Activated gamma-delta T cell treated with Interleukin-2 at 50 U/mL for 16 hours (primary cell): ENCODE measurements at places on chromosomes 3 and 15.

GRCh38 chr3:122563717-122564025, 429 bp downstream of the PARP9 start:
- no peak for DNase-seq

DNA sequence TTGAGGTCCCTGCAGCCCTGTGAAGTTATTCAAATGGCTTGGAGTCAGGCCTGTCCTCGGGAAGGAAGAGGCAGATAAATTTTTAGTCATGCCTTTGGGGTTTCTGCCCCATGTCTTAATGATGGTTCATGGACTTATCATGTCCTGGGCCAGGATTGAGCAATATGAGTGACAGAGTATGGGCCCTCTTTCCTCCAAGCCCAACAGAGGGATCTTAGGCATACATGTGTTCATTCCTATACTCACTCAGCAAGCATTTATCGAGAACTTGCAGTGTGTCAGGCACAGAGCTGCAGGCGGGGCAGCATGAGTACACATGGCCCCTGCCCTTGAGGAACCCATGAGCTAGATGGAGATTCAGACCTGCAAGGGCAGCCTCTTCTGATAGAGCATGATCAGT, 6.2 kb downstream of the ESYT3 start:
- DNase-seq = no peak

- DNase-seq = no peak
These were observed 700.1 kb downstream of the NLGN1 start for GRCh38 chr3:174097686-174098085.

- no peak for DNase-seq
These were observed 36.7 kb downstream of the ZBTB38 start for GRCh38 chr3:141405025-141405424.

DNA sequence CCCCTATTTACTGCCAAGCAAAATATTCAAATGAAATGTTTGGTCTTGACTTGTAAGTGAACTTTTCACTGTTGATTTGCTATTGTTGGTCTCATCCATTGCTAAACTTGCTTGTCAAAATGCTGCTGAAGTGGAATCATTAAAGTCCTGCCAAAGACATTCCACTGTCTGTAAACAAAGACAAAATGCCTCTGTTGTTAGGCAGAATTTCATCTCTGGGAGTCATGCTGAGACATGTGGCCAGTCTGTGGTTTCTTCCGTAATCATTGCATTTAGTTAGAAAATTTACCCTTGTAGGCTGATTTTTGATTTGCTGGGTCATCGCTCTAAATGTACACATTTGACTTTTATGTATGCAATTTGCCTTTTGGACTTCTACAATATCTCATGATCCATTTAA, 577.7 kb downstream of the MECOM start:
- no peak for DNase-seq

DNA sequence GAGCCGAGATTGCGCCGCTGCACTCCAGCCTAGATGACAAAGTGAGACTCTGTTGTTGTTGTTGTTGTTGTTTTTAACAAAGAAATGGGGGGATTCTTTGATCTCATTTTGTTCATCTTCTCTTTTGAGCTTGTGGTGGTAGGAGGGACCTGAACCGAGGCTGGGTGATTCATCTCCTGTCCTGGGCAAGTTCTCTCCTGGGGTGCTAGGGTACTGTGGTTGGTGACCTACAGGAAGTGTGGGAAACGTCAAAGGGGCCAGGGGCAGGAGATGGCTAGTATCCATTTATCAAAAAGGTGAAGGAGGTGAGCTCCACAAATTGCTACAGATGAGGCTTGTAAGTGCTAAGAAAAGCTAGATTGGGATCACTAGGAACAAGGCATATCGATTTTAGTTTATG, 14.3 kb downstream of the PPCDC start:
- no peak for DNase-seq

GRCh38 chr3:135159681-135160247, 364.7 kb downstream of the EPHB1 start:
- DNase-seq = no peak

DNA sequence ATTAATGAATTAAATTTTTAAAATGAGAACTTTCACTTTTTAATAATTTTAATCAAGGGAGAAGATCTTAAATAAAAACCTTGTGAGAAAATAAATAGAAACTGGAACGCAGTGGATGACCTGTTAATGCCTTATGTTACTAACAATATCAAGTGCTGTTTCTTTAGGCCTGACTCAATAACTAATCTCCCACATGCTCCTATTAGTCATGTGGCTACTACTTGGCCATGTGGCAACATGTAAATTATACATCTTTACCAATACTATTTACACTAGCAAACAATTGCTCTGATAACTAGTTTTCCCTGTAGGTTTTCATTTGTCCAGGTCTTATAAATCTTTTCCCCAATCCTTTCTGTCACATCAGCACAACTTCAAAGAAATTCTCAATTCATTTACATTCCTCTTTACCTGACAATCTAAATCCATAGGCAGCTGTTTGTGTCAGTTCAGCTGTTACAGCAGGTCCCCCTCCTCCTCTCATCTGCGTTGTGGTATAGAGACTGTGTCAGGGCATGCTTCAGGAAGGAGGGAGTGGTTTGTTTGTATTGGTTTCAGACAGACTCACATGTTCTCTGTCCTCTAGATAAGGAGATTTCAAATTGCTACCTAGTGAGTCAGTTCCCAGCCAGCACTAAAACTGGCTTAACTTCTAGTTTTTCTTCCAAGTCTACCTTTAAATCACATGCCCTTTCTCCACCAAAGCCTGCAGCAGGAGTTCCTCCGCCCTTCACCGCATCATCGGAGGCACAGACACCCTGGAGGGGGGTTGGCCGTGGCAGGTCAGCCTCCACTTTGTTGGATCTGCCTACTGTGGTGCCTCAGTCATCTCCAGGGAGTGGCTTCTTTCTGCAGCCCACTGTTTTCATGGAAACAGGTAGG, 11.3 kb upstream of the C3orf52 start:
- DNase-seq = peak; percentile 11

GRCh38 chr3:132973441-132973840, 64.8 kb upstream of the TMEM108 start:
- no peak for DNase-seq

DNA sequence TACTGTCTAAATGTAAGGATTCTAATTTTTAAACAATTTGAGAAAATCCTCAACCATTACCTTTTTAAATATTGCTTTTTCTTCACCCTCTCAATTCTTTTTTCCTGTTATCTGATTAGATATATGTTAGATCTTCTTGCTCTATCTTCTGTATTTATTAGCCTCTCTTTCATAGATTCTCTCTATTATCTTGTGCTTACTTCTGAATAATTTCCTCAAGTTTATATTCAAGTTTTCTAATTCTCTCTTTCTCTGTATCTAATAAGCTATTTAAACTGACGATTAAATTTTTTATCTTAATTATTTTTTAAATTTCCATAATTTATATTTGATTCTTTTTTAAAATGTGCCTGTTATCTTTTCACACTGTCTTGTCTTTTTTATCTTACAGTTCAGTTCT, 10.6 kb upstream of the MECOM start:
- DNase-seq = no peak

- no peak for DNase-seq
These were observed 207.9 kb downstream of the LPP start for GRCh38 chr3:188361888-188362287.

DNA sequence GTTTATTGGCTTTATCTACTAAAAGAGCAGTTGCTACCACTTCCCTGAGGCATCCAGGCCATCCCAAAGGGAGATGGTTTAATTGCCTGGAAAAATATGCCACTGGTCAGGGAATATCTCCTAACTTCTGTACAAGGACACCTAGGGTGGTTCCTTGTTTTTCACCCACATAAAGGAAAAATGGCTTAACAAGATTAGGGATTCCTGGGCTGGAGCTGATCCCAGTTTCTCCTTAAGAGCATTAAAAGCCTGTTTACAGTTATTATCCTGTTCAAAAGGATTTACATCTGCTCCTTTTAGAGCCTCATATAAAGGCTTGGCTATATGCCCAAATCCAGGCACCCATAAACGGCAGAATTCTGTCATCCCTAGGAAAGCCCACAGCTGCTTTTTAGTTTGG, 70.2 kb upstream of the WNT7A start:
- DNase-seq = no peak

GRCh38 chr3:6585360-6585759, 275.6 kb upstream of the GRM7 start:
- DNase-seq = no peak

GRCh38 chr3:42216302-42216701, 49.7 kb downstream of the CCK start:
- no peak for DNase-seq

DNA sequence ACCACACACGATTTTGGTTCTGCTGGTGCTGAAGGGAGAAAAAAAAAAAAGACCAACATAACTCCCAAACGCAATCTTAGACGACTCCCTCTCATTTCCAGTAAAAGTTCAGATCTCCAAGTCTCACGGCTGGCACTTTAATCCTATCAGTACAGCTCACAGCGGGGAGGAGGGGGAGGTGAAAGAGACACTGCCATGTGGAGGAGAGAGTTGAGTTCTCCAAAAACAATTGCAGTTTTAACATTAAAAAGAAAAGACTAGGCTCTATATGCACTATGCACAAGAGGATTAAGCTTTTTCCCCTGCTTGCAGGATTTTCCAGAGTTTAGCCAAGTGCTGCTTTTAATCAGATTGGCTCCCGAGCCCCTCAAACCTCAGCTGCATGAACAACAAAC, 16.8 kb downstream of the BMF start:
- DNase-seq = no peak

- DNase-seq = no peak
These were observed 60.0 kb upstream of the ST8SIA2 start for GRCh38 chr15:92333709-92334108.

GRCh38 chr3:108677811-108678210, 79.4 kb downstream of the RETNLB start:
- DNase-seq = no peak

GRCh38 chr3:30162579-30162978, 443.8 kb upstream of the TGFBR2 start:
- no peak for DNase-seq

DNA sequence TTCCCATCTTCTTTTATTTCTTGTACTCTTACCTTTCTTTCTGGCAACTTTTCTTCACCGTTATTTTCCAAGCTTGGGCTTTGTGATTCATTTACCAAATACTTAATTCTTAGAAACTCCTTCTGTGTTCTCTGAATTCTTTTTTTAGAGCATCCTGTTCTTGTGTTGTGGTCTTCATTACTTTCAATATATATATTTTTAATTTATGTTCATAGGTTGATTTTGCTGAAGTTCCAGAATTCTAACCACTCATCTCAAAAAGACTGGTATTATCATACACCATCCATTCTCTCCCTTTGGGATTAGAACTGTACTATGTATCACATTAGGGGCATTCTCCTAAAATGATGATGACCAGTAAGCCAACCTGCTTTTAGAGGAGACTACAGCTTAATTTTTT, 362.3 kb upstream of the CBLB start:
- no peak for DNase-seq

- DNase-seq = no peak
These were observed 22.6 kb upstream of the MTMR10 start for GRCh38 chr15:31013863-31014607.

- no peak for DNase-seq
These were observed 311.6 kb upstream of the CNTN4 start for GRCh38 chr3:1787094-1787493.

DNA sequence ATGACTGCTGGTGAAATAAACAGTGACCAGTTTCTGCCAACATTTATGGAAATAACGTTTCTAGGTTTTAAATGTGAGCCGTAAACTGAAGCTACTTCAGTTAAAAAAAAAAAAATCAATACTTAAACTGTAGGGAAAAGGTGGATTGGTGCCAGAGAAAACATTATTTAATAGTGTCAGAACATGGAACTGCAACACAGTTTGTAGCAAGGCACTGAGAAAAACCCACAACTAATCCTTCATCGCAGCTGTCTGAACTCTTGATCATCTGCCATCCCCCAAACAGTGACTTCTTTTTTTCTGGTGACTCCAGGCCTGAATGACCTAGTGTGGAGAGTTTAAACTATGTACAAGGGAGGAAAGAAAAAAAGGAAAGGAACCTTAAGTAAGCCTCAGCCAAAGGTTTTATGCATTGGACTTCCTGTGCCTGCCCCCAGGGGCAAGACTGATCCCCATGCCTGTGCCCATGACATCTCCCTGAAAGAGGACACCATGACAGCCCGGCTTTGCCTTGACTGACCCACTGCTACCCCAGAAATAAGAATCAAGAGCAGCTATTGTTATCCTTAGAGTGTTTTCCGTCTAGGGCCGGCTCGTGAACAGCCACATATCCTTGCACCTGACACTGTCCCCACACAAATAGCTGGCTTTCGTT, 33.1 kb downstream of the CRTAP start:
- DNase-seq = no peak

DNA sequence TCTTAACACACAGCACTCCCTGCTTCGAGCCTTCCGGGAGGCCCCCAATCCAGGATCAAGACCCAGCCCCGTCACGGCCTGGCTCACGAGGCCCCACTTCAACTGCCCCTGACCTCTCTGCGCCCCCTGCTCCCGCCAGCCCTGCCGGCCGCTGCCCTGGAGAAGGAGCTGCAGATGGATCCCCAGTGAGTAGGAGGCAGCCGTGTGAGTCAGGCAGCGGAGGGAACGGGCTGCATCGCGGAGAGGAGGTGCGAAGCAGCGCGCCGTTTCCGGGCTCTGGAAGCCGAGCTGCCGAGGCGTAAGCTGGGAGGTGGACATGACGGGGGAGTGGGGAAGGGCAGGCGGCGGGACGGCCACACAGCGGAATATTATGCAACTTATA, 133.4 kb downstream of the TPRA1 start:
- no peak for DNase-seq

DNA sequence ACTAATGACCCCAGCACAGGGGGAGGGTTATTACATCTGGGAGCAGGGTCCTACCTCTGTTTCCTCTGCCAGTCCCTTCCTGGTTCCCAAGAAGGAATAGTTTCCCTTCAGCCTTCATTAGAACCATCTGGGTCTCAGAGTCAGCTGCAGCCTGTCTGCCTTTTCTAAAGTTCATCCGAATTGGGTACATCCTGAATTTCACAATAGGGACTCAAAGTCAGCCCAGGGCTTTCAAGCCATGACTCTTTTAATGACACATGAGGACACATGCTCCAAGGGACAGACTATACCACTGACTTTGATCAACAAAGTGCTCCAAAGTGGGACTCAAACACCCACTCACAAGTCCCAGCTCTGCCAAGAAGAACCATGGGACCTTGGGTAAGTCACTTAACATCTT, 12.7 kb upstream of the CRABP1 start:
- no peak for DNase-seq

DNA sequence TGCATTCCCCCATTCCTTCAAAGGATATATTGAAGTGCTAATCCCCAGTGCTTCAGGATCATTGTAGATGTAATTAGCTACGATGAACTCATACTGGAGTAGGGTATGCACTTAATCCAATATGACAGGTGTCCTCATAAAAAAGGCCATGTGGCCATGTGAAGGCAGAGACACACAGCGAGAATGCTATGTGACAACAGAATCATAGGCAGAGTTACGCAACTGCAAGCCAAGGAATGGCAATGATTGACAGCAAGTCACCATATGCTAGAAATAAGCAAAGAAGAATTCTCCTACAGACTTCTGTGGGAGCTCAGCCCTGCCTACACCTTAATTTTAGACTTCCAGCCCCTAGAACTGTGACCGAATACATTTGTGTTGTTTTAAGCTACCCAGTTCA, 875.6 kb upstream of the ROBO1 start:
- no peak for DNase-seq
